ENCODE measurements at places on chromosomes 4 and X.

GRCh38 chrX:140817943-140818342, 108.4 kb downstream of the LINC00632 start:
- no peak for DNase-seq

- DNase-seq, result no peak
These were observed 92.0 kb upstream of the TNIP3 start for GRCh38 chr4:121255986-121256750.

GRCh38 chr4:125729171-125729570, 414.4 kb downstream of the FAT4 start:
- no peak for DNase-seq

GRCh38 chr4:530017-530781, 31.2 kb downstream of the PIGG start:
- peak; percentile 23 for DNase-seq

DNA sequence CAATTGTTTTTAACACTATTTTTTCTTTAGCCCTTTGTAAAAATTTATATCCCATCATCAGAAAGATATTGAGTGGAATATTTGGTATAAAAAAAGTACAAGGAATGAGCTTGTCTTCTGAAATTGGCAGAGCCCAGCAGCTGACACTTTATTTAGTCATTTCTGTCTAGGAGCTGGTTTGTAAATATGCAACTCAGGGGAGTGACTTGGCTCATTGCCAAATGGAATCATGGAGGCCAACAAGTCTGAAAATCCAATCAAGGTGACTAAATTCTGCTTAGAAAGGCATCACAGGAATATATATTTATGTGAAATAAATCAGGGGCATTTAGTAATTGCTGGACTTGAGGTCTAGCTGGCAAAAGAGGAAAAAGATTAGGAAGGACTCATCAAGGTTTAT, 74.4 kb downstream of the OTC start:
- no peak for DNase-seq

DNA sequence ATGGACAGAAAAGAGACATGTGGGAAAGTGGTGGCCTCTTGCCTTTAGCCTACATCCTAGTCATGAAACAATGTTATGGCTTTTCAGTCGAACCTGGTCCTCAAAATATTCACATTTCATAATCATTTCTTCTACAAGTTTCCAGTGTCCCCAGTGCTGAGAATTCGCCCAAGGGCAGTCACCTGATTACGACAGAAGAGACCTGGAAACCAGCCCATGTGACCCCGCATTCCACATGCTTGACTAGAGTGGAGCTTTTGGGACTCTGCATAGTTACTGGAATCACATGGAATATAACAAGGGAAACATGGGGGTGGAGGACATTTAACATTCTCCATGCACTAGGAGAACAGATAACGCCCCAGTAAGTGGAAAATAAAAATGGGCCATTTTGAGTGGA, 100.1 kb downstream of the PPARGC1A start:
- peak; percentile 84 for DNase-seq

GRCh38 chr4:52956691-52957090, 94.6 kb downstream of the RASL11B start:
- DNase-seq, result no peak

All from islet precursor cell (in vitro differentiated cells).